Tibial artery (tissue), 4 donors: ENCODE measurements at places on chromosomes 1 and 21.

GRCh38 chr1:216205176-216205575, 218.1 kb downstream of the USH2A start:
- no peaks in the 10 kb centered on the region for H3K27me3 ChIP-seq
- H3K36me3 ChIP-seq = no peaks in the 10 kb centered on the region
- DNase-seq = no peak

GRCh38 chr21:36463204-36463603, 16.7 kb downstream of the CLDN14 start:
- no peaks in the 10 kb centered on the region for H3K27me3 ChIP-seq
- no peak overlapping the region for H3K4me3 ChIP-seq
- H3K36me3 ChIP-seq = no peaks in the 10 kb centered on the region
- H3K4me1 ChIP-seq = no peaks in the 10 kb centered on the region

GRCh38 chr1:245467804-245468203, 313.0 kb downstream of the KIF26B start:
- H3K4me1 ChIP-seq = no peaks in the 10 kb centered on the region
- DNase-seq = no peak
- no peaks in the 10 kb centered on the region for H3K36me3 ChIP-seq
- no peak overlapping the region for H3K27ac ChIP-seq
- H3K4me3 ChIP-seq = no peak overlapping the region

DNA sequence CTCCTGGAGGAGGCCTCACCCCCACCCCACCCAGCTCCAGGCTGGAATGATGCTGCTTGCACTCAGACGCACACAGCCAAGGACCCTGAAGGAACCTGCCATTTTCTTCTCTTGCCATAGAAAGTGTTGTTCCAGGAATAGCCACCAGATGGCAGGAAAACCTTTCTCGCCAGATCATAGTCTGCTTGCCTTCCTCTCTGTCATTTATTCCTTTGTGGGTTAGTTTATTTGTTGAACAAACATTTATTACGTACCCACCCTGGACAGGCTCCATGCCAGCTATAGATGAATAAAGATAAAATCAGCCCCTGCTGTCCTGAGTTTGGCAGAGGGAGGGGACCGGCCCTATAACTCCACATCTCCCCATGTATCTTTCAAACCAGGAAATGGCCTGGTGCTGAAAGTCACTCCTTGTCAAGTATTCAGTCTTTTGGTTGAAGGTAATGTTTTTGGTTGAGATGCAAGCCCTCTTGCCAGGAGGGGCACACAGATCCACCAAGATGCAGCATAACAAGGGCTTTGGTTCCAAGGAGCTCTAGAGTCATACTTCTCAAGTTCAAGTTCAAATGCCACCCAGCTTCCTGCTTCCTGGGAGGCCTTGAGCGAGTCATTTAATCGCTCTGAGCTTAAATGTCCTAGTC, 7.0 kb upstream of the KCNC4 start:
- no peak for DNase-seq
- no peak overlapping the region for H3K4me3 ChIP-seq
- peaks cover 6% of the 10 kb centered on the region for H3K4me1 ChIP-seq
- H3K27me3 ChIP-seq = no peaks in the 10 kb centered on the region

DNA sequence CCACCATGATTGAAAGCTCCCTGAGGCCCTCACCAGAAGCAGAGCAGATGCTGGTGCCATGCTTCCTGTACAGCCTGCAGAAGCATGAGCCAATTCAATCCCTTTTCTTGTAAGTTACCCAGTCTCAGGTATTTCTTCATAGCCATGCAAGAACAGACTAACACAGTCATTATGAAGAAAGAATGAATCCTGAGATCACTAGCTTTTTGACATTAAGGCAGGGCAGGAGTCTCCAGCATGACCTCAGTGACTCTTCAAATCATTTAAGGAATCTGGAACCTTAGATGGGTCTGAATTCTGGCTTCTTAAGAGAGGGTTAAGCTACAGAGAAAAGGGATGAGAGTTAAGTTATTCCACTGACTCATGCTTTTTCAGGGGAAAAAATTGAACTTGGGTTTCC, 79.0 kb downstream of the PTPN14 start:
- H3K4me3 ChIP-seq = no peak overlapping the region
- H3K4me1 ChIP-seq = peaks cover under 1% of the 10 kb centered on the region
- H3K27me3 ChIP-seq = no peaks in the 10 kb centered on the region
- DNase-seq = no peak
- H3K27ac ChIP-seq = no peak overlapping the region

- no peaks in the 10 kb centered on the region for H3K36me3 ChIP-seq
- peaks cover 30% of the 10 kb centered on the region for H3K4me1 ChIP-seq
- H3K27ac ChIP-seq = no peak overlapping the region
Measured at GRCh38 chr1:169102567-169102966, 3.9 kb upstream of the ATP1B1 start.

DNA sequence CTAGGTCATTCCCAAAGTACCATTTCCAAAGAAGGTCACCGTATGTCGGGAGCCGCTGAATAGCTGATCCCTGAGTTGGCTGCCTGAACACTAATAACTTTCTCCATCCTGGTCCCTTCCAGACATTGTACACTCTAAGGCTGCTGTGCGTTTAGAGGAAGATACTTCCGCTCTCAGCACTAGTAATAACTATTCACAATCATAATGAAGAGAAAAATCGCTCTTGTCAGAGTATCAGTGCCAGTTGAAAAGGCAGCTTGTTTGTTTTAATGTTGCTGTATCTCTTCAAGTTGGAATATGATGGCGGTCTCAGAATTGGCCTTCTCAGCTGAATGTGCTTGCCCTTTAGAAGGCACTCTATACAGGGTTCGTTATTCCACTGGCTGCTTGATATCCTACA, 43.5 kb downstream of the TGFB2 start:
- H3K36me3 ChIP-seq = no peaks in the 10 kb centered on the region
- no peaks in the 10 kb centered on the region for H3K27me3 ChIP-seq
- H3K4me1 ChIP-seq = peaks cover 20% of the 10 kb centered on the region
- DNase-seq = no peak
- no peak overlapping the region for H3K27ac ChIP-seq

DNA sequence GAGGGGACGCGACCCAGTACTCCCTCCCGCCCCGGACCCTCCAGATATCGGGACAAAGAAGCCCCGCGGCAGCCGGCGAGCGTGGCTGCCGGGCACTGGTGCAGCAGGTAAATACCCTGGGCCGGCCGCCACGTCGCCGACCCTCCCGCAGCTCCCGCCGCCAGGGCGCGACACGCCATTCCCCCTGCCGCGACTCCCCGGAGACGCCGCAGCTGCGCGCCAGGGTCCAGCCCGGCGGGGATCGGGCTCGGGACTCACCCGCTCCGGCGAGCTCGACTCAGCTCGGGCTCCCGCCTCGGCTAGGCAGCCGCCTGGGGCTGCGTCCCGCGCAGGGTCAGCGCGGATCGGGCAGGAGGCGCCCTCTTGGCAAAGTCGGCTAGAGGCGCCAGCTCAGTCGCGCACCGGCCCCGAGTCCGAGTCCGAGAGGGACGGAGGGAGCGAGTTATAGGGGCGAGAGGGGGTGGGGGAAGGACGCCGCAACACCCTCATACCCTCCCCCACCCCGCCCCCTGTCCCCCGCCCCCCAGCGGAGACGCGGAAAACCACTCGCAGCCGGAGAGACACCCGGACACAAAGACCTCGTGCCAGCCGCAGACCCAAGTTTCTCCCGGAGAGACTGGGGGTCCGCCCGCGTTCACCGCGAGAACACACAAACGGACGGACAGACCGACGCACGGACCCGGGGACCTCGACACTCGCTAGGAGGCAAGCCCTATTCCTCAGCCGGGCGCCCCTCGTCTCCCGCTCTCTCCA, 985 bp downstream of the SYT6 start:
- peak overlapping the region; percentile 52 for H3K4me3 ChIP-seq
- peaks cover 9% of the 10 kb centered on the region for H3K27me3 ChIP-seq
- no peak overlapping the region for H3K27ac ChIP-seq
- H3K36me3 ChIP-seq = no peaks in the 10 kb centered on the region
- H3K4me1 ChIP-seq = peaks cover 36% of the 10 kb centered on the region
- peak; percentile 27 for DNase-seq

DNA sequence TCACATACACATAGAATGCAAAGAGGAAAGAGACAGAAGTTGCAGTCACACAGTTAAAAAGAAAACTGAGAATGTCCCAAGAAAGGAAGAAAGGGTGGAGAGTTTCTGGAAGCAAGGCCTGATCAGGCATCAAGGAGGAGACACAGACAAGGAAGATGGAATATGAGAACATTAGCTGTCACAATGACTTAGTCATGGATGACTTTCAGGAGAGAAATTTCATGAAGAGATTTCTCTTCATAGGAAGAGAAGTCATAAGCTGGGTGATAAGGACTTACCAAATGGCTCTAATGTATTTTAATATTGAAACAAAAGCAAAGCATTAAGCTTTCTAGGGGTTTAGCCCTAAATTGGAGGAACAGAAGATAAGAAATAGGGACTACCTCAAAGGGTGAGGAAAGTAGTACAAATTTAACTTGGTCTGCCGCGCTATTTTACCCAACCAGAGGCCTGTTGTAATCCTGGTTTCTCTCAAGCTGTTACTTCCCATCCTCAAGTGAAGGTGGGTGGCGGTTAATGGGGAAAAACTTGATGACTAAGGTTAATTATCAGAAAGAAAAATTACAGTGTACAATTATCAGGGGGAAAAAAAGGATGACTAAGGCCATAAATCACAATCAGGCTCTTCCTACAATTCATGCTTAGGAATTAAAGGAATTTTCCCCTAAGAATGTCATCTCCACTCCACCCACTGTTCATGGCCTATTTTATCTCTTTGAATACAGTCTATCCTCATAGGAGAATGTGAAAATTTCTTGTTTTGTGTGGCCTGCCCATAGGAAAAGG, 93.9 kb upstream of the ADGRL2 start:
- no peak overlapping the region for H3K4me3 ChIP-seq
- no peaks in the 10 kb centered on the region for H3K36me3 ChIP-seq
- H3K27me3 ChIP-seq = no peaks in the 10 kb centered on the region

GRCh38 chr1:111909030-111909429, 80.4 kb downstream of the KCND3 start:
- H3K27me3 ChIP-seq = no peaks in the 10 kb centered on the region
- no peak overlapping the region for H3K27ac ChIP-seq
- H3K36me3 ChIP-seq = no peaks in the 10 kb centered on the region

DNA sequence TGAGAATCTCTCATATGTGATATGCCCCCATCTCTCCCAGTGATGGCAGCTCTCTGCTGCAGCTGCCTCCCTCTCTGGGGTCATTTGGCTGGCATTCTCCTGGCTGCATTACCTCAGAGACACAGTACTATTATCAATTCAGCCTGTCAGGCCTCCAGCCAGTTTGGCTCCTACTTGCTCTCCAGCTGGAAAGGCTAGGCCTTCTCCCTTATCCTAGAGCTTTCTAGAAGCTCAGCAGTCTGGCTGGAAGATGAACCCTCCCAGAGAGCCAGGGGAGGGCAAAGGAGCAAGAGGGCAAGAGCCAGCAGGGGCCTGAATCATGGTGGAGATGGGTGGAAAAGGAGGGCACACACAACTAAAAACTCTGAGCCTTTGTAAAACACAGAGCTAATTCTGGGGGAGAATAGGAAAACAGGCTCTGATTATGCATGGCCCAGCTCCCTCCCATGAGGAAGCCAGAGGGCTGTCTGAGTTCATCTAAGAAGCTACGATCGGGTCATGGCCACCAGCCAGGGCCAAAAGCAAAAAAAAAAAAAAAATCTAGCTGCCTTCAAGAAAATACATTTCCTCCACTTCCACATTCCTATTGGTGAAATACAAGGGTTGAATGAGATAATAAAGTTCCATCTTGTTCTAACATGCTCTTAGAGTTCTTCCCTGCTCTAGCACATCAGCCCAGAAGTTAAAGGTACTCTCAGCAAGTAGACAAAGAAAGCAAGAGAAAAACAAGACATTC, 8.8 kb downstream of the LAMB3 start:
- H3K27ac ChIP-seq = no peak overlapping the region
- H3K4me3 ChIP-seq = no peak overlapping the region
- peaks cover 19% of the 10 kb centered on the region for H3K4me1 ChIP-seq
- no peaks in the 10 kb centered on the region for H3K27me3 ChIP-seq
